Cortex of kidney (tissue), 1 donor: ENCODE measurements at places on chromosomes 11 and 22.

DNA sequence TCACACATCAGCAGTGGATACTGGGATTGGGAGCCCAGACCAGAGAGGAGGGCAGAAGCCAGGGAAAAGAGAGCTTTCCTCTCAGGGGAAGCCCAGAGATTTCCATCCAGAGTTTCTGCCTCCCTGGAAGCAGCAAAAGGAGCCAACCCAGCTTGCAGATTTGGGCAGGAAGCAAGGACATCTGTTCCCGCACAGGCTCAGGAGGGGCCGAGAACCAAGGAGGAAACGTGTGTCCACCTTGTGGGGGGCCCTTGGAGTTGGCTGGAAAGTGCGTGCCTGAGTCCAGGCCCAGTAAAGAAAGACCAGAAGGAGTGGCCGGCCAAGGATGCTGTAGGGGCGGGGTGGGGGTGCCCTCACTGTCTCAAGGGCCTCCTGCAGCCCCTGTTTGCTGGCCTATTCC, 6.0 kb upstream of the NPTXR start:
- DNase-seq, result no peak

GRCh38 chr11:99366546-99366945, 345.8 kb downstream of the CNTN5 start:
- DNase-seq, result no peak

- DNase-seq, result no peak
Observed at GRCh38 chr11:74683279-74683871, 47.9 kb downstream of the CHRDL2 start.

- DNase-seq, result no peak
Observed at GRCh38 chr11:128814856-128815705, 52.0 kb downstream of the KCNJ1 start.
